ENCODE measurements at places on chromosomes 5 and 9.

DNA sequence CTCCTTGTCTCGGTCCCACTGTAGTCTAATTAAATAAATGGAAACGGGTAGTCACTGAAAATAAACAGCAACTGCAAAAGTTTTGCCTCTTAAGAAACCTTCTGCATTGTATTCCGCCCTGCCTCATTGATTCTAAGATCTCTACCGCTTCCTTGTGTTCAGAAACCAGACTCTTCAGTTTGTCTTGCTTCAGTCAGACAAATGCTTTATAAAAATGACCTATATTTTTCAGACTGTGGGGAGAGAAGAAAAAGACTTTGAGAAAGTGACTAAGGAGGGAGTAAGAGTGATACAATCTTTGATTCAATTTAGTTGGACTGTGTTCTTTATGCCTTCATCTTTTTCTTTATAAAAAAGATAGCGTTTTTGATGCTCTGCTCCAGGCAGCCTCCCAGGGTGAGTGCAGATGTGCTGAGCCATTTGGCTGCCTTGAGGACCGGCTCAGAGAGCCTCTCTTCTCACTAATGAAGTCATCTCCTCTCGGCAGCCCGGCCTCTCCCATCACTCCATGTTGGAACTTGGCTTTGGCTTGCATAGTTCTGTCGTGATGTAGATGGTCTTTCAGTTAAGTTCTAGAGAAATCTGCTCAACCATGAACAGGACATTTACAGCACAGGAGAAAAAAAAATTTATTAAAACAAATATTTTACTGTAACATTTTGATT, 4.0 kb upstream of the VCAN start:
- DNase-seq: no peak

DNA sequence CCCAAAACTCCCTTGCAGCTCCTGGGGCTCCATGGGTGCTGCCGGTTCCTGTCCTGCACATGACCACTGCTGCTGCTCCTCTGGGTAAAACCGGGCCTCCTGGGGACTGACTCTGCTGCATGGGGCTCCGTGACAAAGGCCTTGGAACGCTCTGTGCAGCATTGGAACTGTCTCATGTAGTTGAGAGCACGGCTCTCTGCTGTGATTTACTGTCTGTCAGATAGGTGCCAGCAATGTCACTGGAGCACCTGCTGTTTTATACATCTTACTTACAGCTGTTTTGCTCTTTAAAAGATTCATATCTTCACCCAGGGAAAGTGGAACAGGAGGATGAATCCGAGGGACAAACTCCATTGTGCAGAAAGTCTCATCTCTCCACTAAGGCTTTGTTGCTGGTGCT, 138.1 kb downstream of the YIPF5 start:
- DNase-seq: no peak

- DNase-seq: no peak
Observed at GRCh38 chr5:164721116-164721515, 1215.7 kb downstream of the MAT2B start.

- DNase-seq: peak; percentile 80
Observed at GRCh38 chr5:157271740-157272271, 5.9 kb downstream of the CYFIP2 start.

DNA sequence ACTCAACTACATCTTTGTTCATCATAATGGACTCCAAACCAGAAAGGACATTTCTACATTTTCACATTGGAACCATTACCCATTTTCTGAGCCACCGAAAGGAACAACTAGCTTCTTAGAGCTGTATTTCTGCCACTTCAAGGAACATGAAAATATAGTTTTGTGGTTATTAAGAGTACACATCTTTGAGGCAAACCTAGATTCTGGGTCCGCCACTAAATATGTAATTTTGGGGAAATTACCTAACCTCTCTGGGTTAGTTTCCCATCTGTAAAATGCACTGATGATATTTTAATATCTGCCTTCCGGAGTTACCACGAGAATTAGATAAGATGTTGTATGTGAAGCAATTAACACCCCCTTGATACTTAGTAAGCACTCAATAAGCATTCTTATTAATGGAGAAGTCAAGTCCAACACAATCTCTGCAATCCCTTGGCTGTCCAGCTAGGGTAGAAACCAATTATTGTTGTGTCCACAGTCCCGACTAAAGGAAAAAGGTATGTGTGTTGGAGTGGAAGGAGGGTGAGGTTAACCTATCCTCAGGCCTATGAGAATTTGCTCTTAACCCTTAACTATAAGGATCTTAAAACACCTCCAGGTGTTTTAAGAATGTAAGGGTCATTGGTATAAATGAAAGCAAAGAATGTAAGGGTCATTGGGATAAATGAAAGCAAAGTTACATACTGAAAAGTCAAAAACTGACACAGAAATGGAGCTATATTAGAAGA, 94.0 kb upstream of the PTGER4 start:
- no peak for DNase-seq
